ENCODE measurements at places on chromosomes 3 and 15. TPM values are rescaled to one million over a fixed set of nuclear protein-coding genes. Genes with fewer than 3 reads are reported as not detected.

Gene HES1
- 11.3 TPM for total RNA-seq

Gene SLC27A2
- total RNA-seq: 33.5 TPM

Gene GP5
- 0.01 TPM for total RNA-seq

Gene TPRG1
- 0.18 TPM for total RNA-seq

Gene RHCG
- total RNA-seq: 42.0 TPM

Gene ADAMTS9
- total RNA-seq: 0.63 TPM

Gene ATP10A
- total RNA-seq: 7.4 TPM

Gene MKRN3
- 2.0 TPM for total RNA-seq

Gene TOPBP1
- total RNA-seq: 21.4 TPM

Gene IL12A
- total RNA-seq: 1.4 TPM

Gene MASP1
- total RNA-seq: not detected

Gene DAZL
- not detected for total RNA-seq

Gene ACAN
- 1.4 TPM for total RNA-seq

Gene P2RY12
- total RNA-seq: not detected

Gene CRTC3
- total RNA-seq: 23.8 TPM

Gene ROPN1
- not detected for total RNA-seq

Gene CCR2
- total RNA-seq: not detected

Gene THRB
- total RNA-seq: 2.1 TPM

Gene RARRES1
- 8.0 TPM for total RNA-seq

Gene SERPINI2
- not detected for total RNA-seq

Gene SPESP1
- total RNA-seq: not detected

Gene PDE12
- 13.8 TPM for total RNA-seq

Gene SEMA6D
- total RNA-seq: not detected

Gene TUBGCP5
- 23.6 TPM for total RNA-seq

Gene C2CD4A
- 0.17 TPM for total RNA-seq

Gene ARHGEF3
- 6.8 TPM for total RNA-seq

Gene NGLY1
- 18.2 TPM for total RNA-seq

Gene TGM4
- total RNA-seq: 0.23 TPM

Gene AMOTL2
- total RNA-seq: 51.1 TPM

Gene ADCY5
- 0.88 TPM for total RNA-seq

Gene NAALADL2
- total RNA-seq: 0.28 TPM

Gene TLR9
- total RNA-seq: not detected

Gene IMPG2
- not detected for total RNA-seq

Gene MYZAP
- 1.3 TPM for total RNA-seq

Gene CCDC54
- total RNA-seq: not detected

Gene GNAT1
- 0.25 TPM for total RNA-seq

Gene FANCD2OS
- not detected for total RNA-seq

Gene OR5K1
- not detected for total RNA-seq

Gene CPNE9
- total RNA-seq: 0.29 TPM

Gene REC114
- not detected for total RNA-seq

Gene MGLL
- total RNA-seq: 75.1 TPM

Gene EFL1
- total RNA-seq: 32.1 TPM

Gene PLS1
- 11.1 TPM for total RNA-seq

Gene FOXB1
- not detected for total RNA-seq

Gene SH2D7
- total RNA-seq: not detected

Gene LDHAL6B
- not detected for total RNA-seq

Gene CLSTN2
- total RNA-seq: 0.04 TPM

Gene GJD2
- total RNA-seq: not detected

Gene CPLX3
- not detected for total RNA-seq

Gene RAB6B
- 2.6 TPM for total RNA-seq

Gene ZNF502
- 1.2 TPM for total RNA-seq

Gene GOLGA6L4
- 0.60 TPM for total RNA-seq

Gene ARHGEF26
- total RNA-seq: 11.9 TPM

Gene RETNLB
- total RNA-seq: not detected

Data from A549 treated with AZD2906 at 1 μM for 4 hours (cell line).